ENCODE measurements at places on chromosomes 3 and 15.

GRCh38 chr3:9935966-9936510 is 2.4 kb downstream of the CRELD1 start:
- no peak for DNase-seq

GRCh38 chr15:80188251-80188650 is 35.5 kb downstream of the FAH start:
- no peak for DNase-seq

DNA sequence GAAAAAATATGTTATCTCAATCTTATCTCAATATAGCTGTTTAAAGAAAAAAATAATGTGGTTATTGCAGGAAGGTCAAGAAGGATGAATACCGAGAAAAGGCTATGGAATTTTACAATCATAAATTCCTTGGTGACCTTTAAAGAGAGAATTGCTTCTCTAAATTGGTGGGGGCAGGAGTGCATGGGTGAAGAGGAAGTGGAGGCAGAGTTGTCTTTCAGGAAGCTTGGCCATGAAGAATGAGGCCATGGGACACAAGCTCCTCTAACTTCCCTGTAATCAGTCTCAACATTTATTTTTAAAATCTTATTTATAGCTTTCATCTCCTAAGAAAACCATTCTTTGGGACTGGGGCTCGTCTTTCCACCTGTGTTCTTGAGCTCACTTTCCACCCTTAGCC is 22.4 kb upstream of the ALDH1A2 start:
- DNase-seq, result no peak

DNA sequence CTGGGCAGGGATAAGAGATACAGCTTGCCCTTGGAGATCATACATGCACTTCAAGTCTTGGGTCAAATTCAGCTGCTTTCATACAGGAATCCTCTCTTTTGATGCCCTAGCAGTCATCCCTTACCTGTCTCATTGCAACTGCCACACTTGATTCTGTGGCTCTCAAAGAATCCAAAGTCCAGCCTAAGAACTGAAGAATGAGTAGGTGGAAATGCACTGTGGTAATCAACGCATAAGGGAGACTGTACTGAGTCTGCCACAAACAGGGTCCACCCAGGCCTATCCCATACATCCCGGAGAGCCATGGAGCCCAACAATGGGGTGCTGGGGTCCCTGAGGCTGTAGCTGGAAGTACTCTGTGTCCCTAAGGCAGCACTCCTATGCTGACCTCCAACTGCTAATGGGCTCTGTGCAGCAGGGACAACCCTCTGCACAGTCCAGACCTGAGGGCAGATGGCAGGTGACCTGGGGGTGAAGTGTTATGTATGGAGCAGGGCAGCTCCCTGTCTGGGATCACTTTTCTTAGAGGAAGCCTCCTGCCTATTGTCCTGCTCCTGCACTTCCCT is 1.7 kb upstream of the VPS18 start:
- no peak for DNase-seq

GRCh38 chr3:22269831-22270230 is 518.8 kb upstream of the ZNF385D start:
- no peak for DNase-seq

DNA sequence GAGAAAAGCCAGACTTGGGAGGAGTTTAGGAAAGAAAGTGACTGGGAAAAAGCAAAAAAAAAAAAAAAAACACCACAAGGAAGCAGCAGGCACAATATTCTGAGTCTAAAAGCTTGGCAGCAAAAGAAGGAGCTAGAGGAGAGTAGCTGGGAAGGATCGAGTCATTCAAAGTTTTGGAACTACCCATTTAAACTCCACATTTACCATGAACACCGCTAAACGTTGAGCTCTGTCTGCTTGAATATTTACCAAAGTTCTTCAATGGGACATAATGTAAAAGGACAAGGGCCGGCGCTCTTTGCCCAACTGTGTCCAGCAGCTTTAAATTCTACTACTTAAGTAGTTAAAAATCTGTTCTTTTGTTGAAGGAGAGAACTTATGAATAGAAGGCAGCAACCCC is 481.9 kb downstream of the FOXP1 start:
- DNase-seq, result no peak

DNA sequence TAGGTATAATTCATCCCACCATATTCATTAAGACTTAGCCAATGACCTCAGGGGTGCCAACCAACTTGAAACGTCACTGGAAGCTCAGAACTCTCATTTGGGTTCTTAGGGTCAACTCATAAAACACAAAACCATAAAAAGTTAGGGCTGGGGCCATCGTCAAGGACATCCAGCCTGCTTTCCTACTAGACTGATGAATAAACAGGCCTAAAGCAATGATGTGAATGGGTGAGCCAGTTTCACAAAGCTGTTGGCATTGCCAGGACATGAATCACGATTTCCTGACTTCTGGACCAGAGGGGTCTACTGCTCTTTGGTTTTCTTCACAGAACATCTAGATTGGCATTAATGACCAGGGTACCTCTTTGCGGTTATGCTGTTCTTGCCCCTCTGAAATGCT is 64.7 kb downstream of the EOMES start:
- DNase-seq, result no peak

DNA sequence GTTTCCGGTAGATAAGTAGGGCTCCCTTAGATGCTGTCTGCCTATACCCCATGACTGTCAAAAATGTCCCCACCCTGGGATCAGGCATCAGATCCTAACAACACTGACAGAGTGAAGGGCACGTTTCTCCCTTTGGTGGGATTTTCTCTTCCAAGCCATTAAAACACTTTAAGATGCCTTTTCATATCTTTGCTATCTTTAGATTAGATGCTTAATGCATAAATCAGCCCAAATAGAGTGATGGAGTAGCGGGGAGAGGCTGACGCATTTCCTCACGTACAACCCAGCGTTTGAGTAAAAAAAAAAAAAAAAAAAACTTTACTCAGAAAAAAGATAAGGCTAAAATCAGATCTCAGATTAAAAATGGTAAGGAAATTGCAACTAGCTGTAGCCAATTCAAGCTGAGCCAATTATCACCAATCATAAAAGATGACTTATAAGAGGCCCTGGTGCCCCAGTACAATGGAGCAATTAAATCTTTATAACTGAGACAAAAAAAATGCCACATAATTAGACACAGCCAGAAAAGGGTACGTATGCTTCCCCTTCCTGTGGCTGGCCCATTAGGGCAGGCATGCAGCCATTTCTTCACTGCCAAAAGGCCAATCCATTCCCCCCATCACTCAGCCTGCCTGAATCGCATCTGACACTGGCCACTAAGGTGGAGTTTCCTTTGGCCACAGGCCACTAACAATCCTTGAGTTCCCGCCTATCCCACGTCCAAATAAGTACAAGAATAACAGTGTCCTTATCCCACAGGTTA is 45.0 kb downstream of the RFTN1 start:
- DNase-seq, result no peak

GRCh38 chr3:129245141-129245540 is 4.3 kb upstream of the COPG1 start:
- no peak for DNase-seq
